ENCODE measurements at places on chromosomes 7 and 10.

DNA sequence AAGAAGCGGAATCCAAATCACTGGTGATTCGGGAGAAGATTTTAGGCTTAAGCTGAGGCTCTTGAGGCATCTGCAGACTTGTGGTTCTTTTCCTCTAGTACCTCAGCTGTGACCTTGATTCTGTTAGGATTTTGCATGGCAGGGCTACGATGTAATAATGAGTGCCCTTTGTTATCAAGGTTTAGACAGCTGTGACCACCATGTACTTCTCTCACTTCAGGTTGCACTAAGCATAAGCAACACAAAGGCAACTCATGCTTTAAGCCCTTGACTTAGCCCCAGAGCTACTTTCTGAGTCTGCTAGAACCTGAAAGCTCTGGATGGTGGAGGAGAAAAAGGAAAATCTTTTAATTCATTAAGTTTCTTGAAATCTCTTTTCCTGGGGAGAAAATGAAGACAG lies 1052.3 kb upstream of the PHF14 start:
- DNase-seq = no peak

DNA sequence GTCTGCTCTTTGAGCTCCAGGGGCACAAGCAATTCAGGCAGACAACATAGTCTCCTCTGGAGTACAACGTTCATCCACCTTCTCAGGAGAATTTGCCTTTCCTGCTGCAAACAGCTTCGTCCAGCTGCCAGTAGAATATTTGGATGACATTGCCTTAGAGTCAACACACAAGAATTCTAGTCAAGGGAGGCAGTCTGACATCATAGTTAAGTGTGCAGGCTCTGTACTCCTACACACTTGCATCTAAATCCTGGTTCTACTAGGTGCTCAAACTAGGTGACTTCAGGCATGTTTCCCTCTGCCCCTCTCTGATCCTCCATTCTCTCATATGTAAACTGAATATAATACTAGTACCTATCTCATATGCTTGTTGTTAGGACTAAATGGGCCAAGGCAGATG lies 314.8 kb downstream of the HPSE2 start:
- no peak for DNase-seq

GRCh38 chr7:2476776-2477446 lies 713 bp upstream of the GRIFIN start:
- DNase-seq = no peak

DNA sequence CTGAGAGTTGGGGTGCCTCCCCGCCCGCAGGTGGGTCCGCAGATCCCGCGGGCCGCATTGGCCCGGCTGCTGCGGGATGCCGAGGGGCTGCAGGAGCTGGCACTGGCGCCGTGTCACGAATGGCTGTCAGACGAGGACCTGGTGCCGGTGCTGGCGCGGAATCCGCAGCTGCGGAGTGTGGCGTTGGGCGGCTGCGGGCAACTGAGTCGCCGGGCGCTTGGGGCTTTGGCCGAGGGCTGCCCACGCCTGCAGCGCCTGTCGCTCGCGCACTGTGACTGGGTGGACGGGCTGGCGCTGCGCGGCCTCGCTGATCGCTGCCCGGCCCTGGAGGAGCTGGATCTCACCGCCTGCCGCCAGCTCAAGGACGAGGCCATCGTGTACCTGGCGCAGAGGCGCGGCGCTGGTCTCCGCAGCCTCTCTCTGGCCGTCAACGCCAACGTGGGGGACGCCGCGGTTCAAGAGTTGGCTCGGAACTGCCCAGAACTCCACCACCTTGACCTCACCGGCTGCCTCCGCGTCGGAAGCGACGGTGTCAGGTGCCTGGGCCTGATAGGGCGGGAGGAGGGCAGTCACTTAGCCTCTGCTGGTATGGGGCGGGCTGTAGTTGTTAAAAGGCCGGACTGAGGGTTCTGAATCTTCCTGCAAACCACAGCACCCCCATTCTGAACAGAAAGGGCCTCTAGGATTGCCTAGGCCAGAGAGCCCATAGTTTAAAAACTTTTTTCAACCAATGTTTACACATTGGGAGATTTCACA lies 1.3 kb downstream of the FBXL15 start:
- DNase-seq = no peak

DNA sequence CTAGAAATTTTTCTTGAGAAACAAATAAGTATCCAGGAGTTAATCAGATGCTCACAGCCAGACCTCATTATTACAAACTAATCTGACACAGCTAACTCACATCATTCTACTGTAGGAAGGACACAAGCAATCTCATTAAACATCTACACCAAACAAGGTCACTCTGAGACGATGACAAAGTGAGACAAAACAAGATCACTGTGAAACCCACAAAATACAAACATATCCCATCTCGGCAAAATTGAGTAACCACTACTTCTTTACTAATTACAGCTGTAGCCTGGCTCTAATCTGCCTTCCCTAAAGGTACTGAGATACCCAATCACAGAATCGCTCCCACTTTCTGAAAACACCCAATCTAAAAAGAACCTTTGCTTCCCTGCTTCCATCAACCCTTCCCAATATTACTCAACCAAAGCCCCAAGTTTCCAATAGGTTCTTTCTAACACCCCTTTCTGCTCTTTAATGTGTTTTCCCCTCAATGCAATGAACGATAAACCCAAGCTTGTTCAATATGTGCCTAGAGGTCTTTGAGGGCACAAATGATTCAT lies 26.9 kb downstream of the CCDC6 start:
- DNase-seq = no peak

- DNase-seq = no peak
Observed at GRCh38 chr10:50552308-50552707, 71.4 kb downstream of the SGMS1 start.

DNA sequence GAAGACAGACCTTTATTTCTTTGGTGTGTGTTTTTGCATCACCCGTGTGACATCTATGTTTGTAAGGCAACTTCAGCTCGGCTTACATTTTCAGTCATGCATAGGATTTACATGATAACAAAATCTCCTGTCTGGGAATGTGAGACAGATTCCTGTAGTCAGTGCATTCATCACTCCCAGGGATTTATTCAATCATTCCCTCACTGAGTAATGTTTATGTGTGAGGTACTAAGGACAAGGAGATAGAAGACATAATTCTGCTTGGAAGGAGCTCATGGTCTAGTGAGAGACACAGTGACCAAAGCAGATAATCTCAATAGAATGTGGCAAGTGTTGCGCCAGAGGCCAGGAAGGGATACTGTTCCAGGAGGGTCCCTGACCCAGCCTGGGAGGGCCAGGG lies 35.2 kb upstream of the BMPER start:
- DNase-seq = no peak

GRCh38 chr10:5945190-5945509 lies 32.2 kb downstream of the IL15RA start:
- no peak for DNase-seq

DNA sequence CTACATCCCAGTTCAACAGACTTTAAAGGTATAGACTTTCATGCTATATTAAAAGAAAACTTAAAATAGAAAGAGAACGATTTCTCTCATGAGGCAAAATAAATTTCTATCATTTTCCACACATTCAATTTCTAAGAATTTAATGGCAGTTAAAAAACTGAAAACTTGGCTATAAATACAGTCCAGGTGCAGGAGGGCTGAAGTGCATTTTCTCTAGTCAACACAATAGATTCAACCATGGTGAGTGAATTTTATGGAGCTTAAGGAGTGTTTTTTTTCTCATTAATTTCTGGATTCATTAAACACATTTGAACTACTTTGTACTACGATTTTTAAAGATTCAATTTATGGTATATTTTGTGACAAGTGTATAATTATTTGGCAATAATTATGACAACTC lies 240.8 kb upstream of the SLC26A5 start:
- no peak for DNase-seq

- peak; percentile 30 for DNase-seq
Observed at GRCh38 chr7:130942211-130942964, 208.4 kb upstream of the KLF14 start.

- no peak for DNase-seq
Observed at GRCh38 chr10:71211053-71211452, 1.3 kb upstream of the UNC5B start.

DNA sequence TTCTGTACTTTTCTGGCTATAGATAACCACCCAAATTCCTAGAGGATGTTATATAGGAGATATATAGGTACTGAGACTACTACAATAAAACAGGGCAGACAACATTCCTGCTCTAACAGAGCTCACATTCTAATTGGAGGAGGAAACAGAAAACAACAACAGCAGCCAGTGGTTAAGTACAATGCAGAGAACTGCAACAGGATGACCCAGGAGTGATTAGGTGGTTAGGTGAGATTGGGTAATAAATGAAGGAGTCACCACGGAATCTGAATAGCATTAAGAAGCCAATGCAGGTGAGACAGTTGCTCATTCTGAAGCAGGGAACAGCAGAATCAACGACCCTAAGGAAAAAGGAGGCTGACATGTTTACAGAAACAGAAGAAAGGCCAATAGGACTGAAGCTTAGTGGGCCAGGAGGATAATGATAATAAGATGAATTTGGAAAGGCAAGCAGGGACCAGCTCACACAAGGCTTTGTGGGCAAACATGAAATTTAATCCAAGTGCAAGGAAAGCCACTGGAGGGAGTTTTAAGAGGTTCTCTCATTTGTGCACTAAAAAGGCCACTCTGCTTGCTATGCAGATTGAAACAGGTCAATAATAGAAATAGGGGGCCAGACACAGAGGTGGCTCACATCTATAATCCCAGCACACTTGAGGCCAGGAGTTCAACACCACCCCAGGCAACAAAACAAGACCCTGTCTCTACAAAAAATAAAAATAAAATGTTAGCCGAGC lies 16.9 kb upstream of the REEP3 start:
- DNase-seq = no peak

GRCh38 chr10:68792115-68792514 lies 35.2 kb upstream of the STOX1 start:
- DNase-seq = no peak

GRCh38 chr10:25101461-25102146 lies 73.2 kb upstream of the GPR158 start:
- DNase-seq = no peak

DNA sequence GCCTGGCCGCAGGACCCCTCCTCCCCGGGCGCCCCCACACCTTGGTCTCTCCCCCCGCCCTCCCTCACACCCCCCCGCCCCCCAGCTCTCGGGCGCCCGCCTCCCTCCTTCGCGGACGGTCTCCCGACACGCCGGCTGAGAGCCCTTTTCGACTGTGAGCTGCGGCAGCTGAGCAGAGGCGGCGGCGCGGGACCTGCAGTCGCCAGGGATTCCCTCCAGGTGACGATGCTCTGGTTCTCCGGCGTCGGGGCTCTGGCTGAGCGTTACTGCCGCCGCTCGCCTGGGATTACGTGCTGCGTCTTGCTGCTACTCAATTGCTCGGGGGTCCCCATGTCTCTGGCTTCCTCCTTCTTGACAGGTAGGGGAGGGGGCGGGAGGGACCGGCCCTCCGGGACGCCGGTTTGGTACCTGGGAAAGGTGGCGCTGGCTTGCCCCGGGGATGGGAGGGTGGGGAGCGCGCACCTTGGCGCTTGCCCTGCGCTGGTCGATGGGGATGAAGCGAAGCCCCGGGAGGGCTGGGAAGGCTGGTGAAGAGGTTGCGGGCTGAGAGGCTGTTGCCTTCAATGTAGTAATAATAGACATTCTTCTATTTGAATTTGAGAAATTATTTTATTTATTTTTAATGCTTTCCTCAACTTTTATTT lies at the start of gene BMPER:
BMPER (plus strand) TSS at position 151 of the 644 bp plus-strand sequence; CDS start at position 226, 75 bp downstream.
- no peak for DNase-seq

- peak; percentile 50 for DNase-seq
Observed at GRCh38 chr7:16982640-16983350, 101.0 kb upstream of the AGR3 start.

DNA sequence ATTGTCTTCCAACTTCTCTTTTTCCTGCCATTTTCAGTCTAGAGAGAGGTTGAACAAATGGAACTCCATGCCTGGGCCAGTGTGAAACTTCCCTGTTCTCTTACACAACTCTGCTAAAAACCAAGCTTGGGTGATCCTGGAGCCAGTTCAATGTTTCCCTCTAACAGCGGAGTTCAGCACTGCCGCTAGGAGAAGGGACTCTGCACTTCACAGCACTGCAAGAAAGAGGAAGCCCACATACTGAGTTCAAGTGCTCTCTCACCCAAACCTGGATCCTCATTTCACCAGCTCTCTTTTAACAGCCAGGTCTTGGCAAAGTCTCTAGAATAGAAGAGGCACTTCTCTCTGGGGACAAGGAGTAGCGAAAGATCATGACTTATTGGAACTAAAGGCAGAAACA lies 18.8 kb downstream of the FOXI2 start:
- DNase-seq = peak; percentile 49

Data from suppressor macrophage treated with lipopolysaccharide for 1 hour (primary cell).